ENCODE measurements at places on chromosomes 1 and 21. TPM values are rescaled to one million over a fixed set of nuclear protein-coding genes. Genes with fewer than 3 reads are reported as not detected.

- H3K4me1 ChIP-seq, result no peaks in the 10 kb centered on the region
- H3K27ac ChIP-seq, result no peak overlapping the region
- H3K4me3 ChIP-seq, result no peak overlapping the region
- H3K27me3 ChIP-seq, result no peaks in the 10 kb centered on the region
- H3K36me3 ChIP-seq, result no peaks in the 10 kb centered on the region
- no peak for DNase-seq
Observed at GRCh38 chr1:38973659-38974437, 17.2 kb upstream of the AKIRIN1 start.

DNA sequence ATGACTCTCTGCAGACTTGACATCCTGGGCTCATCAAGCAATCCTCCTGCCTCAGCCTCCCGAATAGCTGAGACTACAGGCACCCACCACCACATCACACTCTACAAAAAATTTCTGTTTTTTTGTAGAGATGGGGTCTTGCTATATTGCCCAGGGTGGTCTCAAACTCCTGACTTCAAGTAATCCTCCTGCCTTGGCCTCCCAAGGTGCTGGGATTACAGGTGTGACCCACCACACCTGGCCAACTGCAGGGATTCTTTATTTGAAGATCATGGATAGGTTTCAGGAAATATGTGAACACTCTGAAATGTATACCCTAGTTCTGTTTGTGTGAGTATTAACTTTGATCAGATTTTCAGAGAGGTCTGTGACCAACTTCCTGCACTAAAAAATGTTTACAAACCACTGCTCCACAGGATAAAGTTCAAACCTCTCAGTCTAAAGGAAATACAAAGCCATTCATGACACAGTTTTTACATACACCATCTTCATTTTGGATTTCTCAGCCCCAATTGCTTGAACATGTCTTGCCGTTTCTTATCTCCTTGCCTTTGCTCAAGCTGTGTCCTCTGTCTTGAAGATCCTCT, 252.3 kb upstream of the FGGY start:
- H3K27ac ChIP-seq, result peak overlapping the region; percentile 2
- no peak for DNase-seq
- H3K4me3 ChIP-seq, result no peak overlapping the region
- no peaks in the 10 kb centered on the region for H3K27me3 ChIP-seq
- H3K36me3 ChIP-seq, result no peaks in the 10 kb centered on the region

- DNase-seq, result no peak
- no peaks in the 10 kb centered on the region for H3K4me1 ChIP-seq
- H3K4me3 ChIP-seq, result no peak overlapping the region
Observed at GRCh38 chr21:41337515-41337914, 20.9 kb downstream of the FAM3B start.

DNA sequence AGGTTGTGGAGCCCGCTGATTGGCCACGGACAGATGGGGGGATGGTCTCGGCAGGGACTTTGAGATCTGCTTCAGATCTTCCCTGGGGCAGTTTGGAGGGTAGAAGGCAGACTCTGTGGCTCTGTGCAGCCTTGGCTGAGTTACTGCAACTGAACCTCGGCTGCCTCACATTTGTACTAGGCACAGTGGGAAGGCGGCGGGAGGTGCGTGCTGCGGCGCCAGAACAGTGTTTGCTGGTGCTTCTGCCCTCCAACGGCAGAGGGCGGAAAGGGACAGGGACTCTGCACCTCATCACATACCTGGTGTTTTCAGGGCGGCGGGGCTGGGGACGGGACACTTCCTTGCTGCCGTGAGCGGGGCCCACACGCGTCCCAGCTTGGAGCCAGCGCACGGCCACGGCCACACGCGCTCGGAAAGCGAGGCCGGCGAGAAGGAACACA, 26.2 kb downstream of the SLC66A1 start:
- H3K27me3 ChIP-seq, result no peaks in the 10 kb centered on the region
- H3K4me3 ChIP-seq, result no peak overlapping the region
- H3K4me1 ChIP-seq, result no peaks in the 10 kb centered on the region
- no peak overlapping the region for H3K27ac ChIP-seq
- peak; percentile 71 for DNase-seq

KCNJ6 gene
- 0.36 TPM for total RNA-seq

- H3K4me1 ChIP-seq, result no peaks in the 10 kb centered on the region
- no peaks in the 10 kb centered on the region for H3K27me3 ChIP-seq
- no peak for DNase-seq
- no peak overlapping the region for H3K4me3 ChIP-seq
- no peak overlapping the region for H3K27ac ChIP-seq
Observed at GRCh38 chr21:34158866-34159835, 85.8 kb downstream of the MRPS6 start.

- DNase-seq, result peak; percentile 49
- H3K4me1 ChIP-seq, result peaks cover 4% of the 10 kb centered on the region
- peak overlapping the region; percentile 69 for H3K4me3 ChIP-seq
- peak overlapping the region; percentile 97 for H3K27ac ChIP-seq
- no peaks in the 10 kb centered on the region for H3K27me3 ChIP-seq
- H3K36me3 ChIP-seq, result peaks cover 10% of the 10 kb centered on the region
Observed at GRCh38 chr1:152035539-152036266, 1.1 kb downstream of the S100A11 start.

PARK7 gene
- total RNA-seq, result 284 TPM
